Nasal cavity respiratory epithelium epithelial cell of viscerocranial mucosa (primary cell): ENCODE measurements at places on chromosomes 1 and 21. TPM values are rescaled to one million over a fixed set of nuclear protein-coding genes. Genes with fewer than 3 reads are reported as not detected.

STXBP3 gene
- total RNA-seq: 40.3 and 61.5 TPM in 2 replicates

SPRR4 gene
- total RNA-seq: not detected in 2 replicates

OR2L8 gene
- total RNA-seq: not detected in 2 replicates

LCE1E gene
- total RNA-seq: not detected in 2 replicates

NBPF6 gene
- under 0.01 TPM in 1 of 2 replicates, not detected in the other for total RNA-seq

FBLIM1 gene
- total RNA-seq: 96.7 and 131 TPM in 2 replicates
